ENCODE measurements at places on chromosomes 7 and 10.

DNA sequence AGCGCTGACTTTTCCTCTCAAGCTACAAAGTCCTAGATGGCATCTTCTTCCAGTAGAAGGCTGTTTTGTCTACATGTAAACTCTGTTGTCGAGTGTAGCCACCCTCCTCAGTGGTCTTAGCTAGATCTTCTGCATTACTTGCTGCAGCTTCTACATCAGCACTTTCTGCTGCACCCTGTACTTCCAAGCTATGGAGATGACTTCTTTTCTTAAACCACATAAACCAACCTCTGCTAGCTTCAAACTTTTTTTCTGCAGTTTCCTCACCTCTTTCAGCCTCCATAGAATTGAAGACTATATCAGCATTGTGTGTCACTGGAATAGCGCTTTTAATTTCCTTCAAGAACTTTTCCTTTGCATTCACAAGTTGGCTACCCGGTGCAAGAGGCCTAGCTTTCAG lies 87.8 kb downstream of the LANCL2 start:
- no peak for DNase-seq

GRCh38 chr10:91820144-91820543 lies 21.9 kb downstream of the TNKS2 start:
- DNase-seq, result no peak

GRCh38 chr7:47588704-47589225 lies 6.9 kb upstream of the TNS3 start:
- DNase-seq, result no peak

DNA sequence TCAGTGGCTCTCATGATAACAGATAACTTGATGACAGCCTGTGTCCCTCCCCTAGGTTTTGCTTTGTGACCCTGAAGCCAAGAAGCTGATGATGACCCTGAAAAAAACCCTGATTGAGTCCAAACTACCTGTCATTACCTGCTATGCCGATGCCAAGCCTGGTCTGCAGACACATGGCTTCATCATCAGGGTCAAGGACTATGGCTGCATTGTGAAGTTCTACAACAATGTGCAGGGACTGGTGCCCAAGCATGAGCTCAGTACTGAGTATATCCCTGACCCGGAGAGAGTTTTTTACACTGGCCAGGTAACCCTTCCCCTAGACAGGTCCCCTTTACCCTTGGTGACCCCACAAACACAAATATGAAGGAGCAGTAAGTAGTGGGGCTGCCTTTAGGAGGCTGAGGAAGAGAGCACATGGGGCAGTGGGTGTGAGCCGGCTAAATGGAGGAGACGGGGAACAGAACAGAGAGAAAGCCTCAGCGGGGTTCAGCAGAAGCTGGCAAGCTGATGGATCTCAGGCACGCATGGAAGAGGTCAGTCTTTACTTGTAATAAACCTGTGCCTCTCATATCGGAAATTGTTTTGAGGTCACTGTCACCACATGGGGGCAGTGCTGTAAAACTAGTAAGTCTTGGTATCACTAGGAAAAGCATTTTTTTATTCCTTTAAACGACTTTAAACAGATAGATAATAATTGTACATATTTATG lies 20.2 kb downstream of the PDCD11 start:
- no peak for DNase-seq

DNA sequence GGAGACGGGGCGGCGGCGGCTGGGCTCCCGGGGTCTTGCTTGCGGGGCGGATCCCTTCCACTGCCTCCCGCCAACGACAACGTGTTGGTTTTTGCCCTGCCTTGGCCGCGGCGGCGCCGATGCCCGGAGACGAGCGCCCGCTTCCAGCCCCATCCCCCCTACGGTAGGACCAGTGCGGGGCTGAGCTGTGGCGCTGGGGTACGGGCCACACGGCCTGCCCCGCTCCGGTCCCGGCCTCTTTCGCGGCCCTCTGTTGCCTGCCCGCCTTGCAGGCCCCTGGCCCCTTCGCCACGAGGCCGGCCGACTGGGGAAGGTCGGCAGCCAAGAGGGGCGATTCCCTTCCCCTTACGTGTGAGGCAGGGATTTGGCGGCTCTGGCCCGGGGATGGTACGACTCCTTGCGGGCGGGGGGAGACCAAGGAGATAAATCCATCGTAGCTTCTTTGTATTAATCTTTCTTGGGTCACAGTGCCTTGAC lies 488 bp downstream of the EIF4H start:
- DNase-seq, result peak; percentile 35

GRCh38 chr7:144527051-144527471 lies 123.6 kb upstream of the NOBOX start:
- DNase-seq, result no peak

DNA sequence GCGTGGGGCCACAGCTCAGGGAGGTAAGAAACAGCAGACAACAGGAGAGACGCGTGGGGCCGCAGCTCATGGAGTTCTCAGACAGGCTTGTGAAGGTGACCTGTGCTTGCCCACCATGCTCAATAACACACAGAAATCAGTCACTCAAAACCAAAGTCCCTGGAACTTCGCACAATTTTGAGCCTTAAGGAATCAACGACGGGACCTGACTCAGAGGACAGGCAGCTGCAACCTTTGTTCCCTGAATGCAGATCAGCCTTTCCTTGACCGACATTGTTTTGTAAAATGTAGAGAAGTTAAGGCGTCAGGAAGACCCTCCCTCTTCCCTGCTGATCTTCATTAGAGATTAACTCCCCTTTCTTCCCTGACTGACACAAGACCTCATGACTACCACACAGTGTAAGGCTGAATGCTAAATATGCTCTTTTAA lies 8.5 kb upstream of the KNDC1 start:
- DNase-seq, result no peak

GRCh38 chr7:85512790-85513189 lies 325.9 kb upstream of the SEMA3D start:
- no peak for DNase-seq

DNA sequence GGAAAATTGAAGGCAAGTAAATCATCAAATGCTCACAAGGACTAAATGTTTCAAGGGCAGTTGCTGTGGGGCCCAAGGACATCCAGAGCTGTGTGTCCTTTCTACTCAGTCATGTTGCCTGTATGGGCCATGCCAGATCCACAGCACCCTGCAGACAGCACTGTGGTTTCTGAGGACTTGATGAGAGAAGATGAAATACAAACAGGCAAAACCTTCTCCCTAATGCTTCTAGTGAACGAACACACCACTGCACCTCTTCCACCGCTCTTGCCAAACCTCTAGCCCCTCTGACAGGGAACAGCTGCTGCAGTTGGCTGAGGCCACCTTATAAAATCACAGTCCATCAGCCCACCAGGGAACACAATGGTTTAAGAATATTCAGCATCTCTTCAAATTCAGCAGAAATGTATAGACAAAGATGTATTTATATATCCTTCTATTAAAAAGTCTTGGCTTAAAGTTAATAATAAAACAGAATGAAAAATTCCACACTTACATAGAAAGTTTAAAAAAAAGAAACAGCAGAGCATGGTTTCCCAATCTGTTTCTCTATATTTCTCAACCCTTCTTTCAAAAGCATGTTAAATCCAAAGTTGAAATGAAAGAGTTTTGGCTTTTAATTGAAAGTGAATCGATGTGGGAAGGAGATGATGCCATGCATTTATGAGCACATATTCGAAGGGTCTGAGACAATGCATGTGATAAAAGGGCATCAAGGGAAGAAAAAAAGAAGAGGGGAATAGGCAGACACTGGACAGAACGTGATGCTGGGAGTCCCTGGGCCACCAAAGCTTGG lies 14.0 kb downstream of the CYP3A7 start:
- DNase-seq, result no peak

- peak; percentile 89 for DNase-seq
These were observed 154.5 kb upstream of the LYZL2 start for GRCh38 chr10:30783939-30784501.

GRCh38 chr10:99775850-99776249 lies 6.6 kb upstream of the ABCC2 start:
- DNase-seq, result no peak

GRCh38 chr10:112203328-112204076 lies 19.9 kb upstream of the GPAM start:
- DNase-seq, result peak; percentile 13

GRCh38 chr10:21314906-21315644 lies 210.4 kb downstream of the SKIDA1 start:
- DNase-seq, result no peak

DNA sequence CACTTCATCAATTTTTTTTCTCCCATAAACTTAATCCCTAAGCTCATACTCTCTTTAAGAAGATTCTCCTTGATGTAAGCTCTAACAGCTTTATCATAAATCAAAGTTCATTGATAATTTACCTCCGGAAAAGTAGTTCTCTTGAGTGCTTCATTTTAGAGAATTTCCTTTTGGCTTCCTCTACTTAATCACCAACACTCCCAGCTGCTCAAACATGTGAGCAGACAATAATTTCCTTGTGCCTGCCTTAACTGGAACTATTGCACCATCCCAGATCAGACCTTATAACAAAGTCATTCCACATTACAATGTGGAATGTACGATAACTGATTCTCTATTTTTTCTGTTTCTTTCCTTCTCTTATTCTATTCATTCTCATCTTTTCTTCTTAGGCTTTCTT lies 5.9 kb downstream of the FEZF1 start:
- no peak for DNase-seq

DNA sequence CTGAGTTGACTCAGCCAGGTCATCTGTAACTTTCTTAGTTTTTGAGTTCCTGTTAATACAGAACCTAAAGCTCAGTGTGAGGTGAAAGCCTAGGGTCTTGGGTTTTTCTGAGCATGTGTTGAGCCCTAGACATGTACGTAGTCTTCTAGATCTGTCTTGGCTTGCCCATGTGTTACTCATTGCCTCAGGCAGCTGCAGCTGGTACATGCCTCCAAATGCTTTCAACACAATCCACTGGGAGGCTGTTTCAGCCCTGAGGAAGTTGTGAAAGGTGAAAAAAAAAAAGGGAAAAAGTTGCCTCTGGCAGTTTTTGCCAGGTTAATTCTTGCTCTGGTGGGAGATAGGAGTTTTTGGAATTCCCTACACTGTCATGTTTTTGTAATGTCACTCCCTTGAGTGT lies 134.6 kb downstream of the RNF216 start:
- DNase-seq, result no peak

DNA sequence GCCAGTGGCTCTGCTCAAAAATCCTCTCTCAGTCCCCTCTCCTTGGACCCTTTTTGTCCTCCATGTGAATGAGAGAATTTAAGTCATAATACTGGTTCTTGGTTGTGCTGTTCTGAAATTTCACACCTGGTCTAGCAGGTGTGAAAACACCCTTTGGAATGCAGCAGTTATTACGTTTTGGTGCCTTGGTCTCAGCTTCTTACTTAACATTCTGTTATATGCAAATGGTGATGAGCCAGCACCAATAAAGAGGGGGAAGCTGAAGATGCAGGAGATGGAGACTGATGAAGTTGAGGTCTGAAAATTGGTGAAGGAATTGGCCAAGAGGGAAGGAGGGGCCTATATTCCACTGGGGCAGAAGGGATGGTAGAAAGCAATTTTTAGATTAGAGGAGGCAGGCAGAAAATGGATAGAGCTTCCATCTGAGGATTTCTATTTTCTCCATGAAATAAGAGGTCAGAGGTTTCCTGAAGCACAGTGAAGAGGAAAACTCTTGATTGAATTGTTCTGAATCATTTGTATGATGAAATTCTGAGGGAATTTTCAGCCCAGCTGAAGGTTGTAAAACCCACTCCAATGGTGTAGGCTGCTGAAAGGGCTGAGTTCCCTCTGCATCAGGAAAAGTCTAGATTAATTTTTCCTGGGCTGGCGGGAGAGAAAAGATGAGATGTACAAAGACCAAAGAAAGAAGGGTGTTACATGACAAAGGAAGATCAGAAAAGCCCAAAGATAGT lies 94.0 kb upstream of the FAM180A start:
- no peak for DNase-seq

DNA sequence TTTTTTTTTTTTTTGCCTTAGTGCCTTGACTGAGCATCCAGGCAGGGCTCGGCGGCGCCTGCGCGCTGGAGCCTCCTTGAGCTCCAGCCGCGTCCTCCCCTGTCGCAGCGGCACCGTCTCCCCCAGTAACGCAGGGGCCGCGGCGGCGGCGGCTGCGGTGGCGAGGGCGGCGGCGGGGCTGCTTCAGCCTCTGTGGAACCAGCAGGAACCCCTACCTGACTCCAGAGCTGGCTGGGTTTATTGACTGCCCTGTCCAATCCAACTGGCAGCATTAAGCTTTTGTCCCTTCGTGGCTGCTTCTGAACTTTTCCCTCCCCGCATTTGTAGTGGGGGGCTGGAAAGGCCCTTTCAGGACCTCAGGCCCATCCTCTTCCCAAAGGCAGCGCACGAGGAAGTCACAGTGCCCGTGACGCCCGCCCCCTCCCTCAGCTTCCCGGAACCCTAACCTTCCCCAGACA lies at the start of gene GPR85:
Gene GPR85, minus strand, starts transcription at position 397 of the 458 bp plus-strand sequence. CDS start 2,106 bp downstream, outside the sequence.
- peak; percentile 55 for DNase-seq

DNA sequence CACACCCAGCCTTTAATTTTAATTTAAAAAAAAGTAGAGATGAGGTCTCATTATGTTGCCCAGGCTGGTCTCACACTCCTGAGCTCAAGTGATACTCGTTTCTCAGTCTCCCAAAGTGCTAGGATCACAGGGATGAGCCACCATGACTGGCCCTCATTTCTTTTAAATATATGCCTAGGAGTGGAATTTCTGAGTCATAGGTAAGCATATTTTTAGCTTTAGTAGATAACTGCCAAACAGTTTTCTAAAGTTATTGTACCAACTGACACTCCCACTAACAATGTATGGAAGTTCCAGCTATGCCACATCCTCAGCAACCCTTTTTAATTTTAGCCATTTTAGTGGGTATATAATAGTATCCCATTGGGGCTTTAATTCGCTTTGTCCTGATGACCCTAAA lies 13.8 kb upstream of the PPIF start:
- no peak for DNase-seq

- DNase-seq, result no peak
These were observed 253.8 kb downstream of the CREB5 start for GRCh38 chr7:28666154-28666553.

GRCh38 chr10:88936656-88937055 lies 15.9 kb downstream of the ACTA2 start:
- DNase-seq, result no peak

- no peak for DNase-seq
These were observed 39.9 kb downstream of the OGDH start for GRCh38 chr7:44646176-44646920.

- DNase-seq, result no peak
These were observed 45.3 kb upstream of the GNAI1 start for GRCh38 chr7:80089366-80089765.

- DNase-seq, result no peak
These were observed 89.4 kb upstream of the SEMA3E start for GRCh38 chr7:83738291-83738835.

GRCh38 chr10:122014652-122015248 lies 25.8 kb downstream of the TACC2 start:
- no peak for DNase-seq

DNA sequence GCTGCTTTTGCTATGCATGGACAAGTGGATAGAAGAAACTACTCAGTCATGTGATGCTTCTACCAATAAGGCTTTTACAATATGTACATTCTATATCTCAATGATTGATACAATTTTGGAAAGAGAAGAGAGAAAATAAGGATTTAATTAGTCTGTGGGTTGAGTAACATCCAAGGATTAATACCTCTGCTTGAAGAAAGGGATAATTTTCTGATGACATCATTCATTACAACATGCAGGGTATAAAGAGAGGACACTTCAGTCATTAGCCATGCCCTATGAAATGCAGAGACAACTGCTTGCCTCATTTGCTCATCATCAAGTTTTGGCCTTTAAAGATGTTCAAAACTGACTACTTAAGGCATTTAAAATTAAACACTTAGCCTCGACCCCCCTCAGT lies 237.3 kb downstream of the AHR start:
- no peak for DNase-seq

- DNase-seq, result no peak
These were observed 61.3 kb downstream of the RNLS start for GRCh38 chr10:88521791-88522190.

- peak; percentile 5 for DNase-seq
These were observed 552 bp downstream of the MKX start for GRCh38 chr10:27744802-27745731.

All from GM12891 (cell line).